ENCODE measurements at places on chromosomes 1 and 21. TPM values are rescaled to one million over a fixed set of nuclear protein-coding genes. Genes with fewer than 3 reads are reported as not detected.

- DNase-seq = no peak
Observed at GRCh38 chr1:21668232-21668950, 766 bp downstream of the RAP1GAP start.

- no peak for DNase-seq
Observed at GRCh38 chr1:234656944-234657654, 47.1 kb upstream of the IRF2BP2 start.

DNA sequence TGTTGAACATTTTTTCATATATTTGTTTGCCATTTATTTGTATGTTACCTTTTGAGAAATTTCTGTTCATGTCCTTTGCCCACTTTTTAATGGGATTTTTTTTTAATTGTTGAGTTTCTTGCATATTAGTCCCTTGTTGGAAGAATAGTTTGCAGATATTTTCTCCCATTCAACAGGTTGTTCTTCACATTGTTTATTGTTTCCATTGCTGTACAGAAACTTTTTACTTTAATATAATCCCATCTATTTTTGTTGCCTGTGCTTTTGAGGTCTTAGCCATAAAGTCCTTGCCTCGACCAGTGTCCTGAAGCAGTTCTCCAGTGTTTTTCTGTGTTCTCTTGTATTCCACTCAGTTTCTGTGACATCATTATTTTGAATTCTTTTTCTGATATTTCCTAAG, 54.2 kb upstream of the B3GALT2 start:
- no peak for DNase-seq

DNA sequence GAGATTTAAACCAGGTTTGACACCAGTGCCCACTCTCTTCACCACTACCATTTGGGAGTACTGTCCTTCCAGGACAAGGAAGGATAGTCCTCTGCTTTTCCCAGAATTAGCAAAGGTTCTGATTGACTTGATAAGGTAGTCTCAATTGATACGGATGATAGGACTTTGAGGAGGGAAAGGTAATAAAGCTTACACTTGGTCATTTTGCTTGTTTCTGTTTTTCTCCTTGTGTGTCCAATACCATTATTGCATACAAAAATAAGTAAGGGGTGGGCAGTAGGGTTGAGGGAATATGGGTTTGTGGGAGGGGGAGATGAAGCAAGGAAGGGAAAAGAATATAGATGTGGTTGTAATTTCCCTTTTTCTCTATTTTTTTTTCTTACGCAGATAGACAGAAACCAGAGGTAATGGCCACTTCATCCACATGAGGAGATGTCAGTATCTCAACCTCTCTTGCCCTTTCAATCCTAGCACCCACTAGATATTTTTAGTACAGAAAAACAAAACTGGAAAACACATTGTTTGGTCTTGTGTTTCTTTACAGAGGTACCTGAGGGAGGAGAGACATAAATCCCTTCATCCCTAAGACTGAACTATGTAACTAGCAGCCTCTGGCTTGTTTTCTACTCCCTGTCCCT, 2.6 kb downstream of the C1orf56 start:
- no peak for DNase-seq

GRCh38 chr1:235852887-235853286, 13.8 kb downstream of the LYST start:
- DNase-seq = no peak

DNA sequence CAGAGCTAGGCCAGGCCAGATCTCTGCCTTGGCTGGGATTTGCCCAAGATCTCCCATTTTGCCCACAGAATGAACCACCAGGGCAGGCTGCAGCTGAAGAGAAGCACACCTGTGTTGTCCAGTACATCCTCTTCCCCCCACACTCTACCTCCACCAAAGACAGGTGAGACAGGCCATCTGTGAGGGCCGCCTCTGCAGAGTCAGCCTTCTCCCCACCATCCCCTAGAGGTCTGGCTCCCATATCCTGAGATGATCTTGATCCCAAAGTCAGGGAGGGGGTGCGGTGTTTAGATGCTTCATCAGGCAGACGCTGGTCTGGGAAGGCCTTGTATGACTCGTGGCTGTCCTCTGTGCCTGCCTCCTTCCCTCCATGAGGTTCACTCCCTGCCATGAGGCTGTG, 28.7 kb downstream of the HYI start:
- no peak for DNase-seq

DNA sequence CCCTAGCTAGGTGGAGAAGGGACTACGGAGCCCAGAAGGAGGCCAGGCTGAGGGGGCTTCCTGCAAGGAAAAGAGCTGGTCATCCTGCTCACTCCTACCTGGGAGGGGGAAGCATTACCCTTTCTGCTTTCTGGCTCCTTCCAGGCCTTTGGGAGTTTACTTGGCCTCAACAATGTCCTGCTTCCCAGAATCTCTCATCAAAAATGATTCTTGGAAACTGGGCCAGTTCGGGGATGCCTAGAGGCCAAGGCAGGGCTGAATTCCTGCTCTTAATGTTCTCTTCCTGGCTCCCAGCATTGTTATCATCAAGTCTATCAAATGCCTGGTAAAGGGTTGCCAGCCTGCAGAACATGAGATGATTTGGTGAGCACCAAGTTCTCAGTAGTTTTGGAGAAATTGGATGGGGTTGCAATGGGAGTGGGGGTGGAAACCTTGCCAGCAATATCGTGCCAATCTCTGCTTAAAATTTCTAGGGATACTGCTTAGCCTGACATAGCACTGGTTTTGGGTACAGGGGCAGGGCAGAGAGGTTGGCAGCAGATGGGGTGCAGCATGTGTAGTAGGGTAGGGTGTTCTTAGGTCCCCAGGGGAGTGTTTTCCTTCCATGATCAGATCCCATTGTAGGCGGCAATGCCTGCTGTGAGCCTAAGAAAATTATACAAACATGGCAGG, 7.7 kb upstream of the PAFAH2 start:
- no peak for DNase-seq

The PLEKHA6 gene
- not detected for polyA plus RNA-seq

DNA sequence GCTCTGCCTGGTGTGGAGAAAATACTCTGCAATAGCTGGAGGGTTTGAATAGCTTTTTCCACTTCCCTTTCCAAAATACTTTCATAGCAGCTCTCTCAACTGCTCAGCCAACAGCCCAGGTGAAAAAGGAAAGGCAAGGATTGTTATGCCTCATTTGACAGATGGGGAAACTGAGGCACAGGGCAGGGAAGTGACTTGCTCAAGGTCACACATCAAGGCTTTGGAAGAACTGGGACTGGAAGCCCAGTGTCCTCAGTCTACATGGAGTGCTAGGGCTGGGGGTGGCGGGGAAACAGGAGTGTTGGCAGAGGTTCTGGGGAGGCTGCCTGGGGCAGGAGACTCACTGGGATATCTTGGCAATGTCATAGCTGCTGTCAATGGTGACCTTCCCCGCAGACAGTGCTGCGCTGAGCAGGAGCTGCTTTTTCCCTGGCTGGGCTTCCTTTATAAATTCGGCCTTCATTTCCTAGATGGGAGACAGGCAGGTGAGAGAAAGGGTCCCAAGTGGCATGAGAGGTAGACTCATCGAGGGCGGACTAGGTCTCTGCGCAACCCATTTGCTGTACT, 4.0 kb downstream of the CHI3L1 start:
- DNase-seq = no peak

The HAPLN2 gene
- polyA plus RNA-seq = not detected

The MPC2 gene
- polyA plus RNA-seq = 83.0 TPM

GRCh38 chr1:86394416-86394815, 1.7 kb downstream of the ODF2L start:
- no peak for DNase-seq

DNA sequence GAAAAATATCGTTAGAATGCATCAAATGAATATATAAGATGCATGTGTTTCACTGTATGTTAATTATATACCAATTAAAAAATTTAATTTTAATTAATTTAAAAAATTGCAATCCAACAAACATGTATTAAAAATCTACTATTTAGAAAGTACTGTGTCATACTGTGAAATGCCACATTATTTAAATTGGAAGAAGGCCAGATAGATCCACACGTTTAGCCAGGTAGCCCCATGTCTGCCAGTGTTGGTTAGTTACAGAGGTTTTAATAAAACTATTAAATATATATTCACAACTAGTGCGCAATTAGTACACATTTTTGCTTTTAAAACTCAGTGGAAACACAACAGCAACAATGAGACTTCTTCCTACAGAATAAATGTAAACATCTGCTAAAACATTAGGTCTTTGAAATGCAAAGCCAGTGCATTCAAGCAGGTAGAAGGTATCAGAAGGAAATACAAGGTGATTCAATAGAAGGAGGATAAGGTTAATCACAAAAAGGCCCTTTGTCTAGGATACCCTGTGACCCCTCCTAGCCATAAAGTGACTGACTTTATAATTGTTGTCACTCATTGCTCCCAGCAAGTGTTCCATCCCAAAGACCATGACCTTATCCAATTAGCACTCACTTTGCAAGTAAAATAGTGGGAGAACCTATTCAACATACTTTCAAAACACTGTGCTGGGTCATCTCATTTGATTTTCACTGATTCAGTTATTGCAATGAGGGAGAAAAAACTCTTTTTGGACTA, 211.5 kb downstream of the TTLL7 start:
- DNase-seq = no peak

GRCh38 chr1:40621821-40622450, 43.5 kb downstream of the RIMS3 start:
- no peak for DNase-seq

- DNase-seq = no peak
Observed at GRCh38 chr1:168419736-168420135, 124.1 kb downstream of the XCL2 start.

The RGS16 gene
- polyA plus RNA-seq = 4.2 TPM

The AMIGO1 gene
- polyA plus RNA-seq = 1.0 TPM

- DNase-seq = no peak
Observed at GRCh38 chr1:38241594-38242334, 195.2 kb upstream of the POU3F1 start.

The CFHR3 gene
- polyA plus RNA-seq = not detected

The EEIG2 gene
- polyA plus RNA-seq = 2.5 TPM

The ADAMTS1 gene
- polyA plus RNA-seq = not detected

The DISP3 gene
- not detected for polyA plus RNA-seq

DNA sequence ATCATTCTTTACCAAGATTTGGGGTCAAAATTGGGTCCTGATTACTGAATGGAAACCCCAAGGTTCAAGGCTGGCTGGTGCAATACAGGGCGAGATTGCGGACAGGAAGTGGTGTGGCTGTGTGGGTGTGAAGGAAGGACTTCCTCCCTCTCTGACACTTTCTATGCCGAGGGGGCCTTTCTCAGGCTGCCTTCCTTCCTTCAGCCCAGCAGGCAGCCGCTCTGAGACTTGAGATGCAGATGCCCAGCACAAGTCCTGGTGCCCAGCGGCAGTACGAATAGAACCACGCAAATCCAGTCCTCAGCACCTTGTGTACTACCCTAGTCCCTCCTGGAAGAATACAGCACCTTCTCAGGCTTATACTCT, 16.3 kb downstream of the BATF3 start:
- DNase-seq = no peak

The SH2D1B gene
- 0.22 TPM for polyA plus RNA-seq

The NCAM2 gene
- 2.5 TPM for polyA plus RNA-seq

DNA sequence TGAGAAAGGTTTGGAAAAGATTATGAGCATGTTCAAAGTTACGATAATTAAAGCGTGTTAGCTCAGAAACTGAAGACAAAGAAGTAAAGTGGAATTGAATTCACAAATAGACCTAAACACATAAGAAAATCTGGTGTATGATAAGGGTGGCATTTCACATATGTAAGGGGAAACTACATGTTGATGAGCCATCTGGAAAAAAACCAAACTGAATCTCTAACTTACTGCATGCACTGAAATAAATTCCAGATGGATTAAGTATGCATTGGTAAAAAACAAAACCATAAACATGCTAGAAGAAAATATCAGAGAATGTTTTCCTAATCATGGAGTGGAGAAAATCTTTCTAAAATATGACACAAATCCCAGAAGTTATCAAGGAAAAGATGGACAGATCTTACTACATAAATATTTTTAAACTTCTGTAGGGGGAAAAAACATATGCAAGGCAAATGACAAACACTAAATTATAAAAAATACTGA, 34.0 kb upstream of the CTPS1 start:
- no peak for DNase-seq

GRCh38 chr1:243394066-243394465, 138.2 kb downstream of the SDCCAG8 start:
- DNase-seq = no peak

GRCh38 chr21:43689556-43690337, 29.2 kb upstream of the PDXK start:
- DNase-seq = no peak

The KRTAP10-5 gene
- polyA plus RNA-seq = not detected

The PADI2 gene
- polyA plus RNA-seq = not detected

- no peak for DNase-seq
Observed at GRCh38 chr1:181094416-181095212, 6.1 kb downstream of the IER5 start.
